AG04449 (cell line): ENCODE measurements at places on chromosomes 2 and 18.
A peak's percentile ranks its signal among the peaks of the same experiment; 100 is the strongest.

DNA sequence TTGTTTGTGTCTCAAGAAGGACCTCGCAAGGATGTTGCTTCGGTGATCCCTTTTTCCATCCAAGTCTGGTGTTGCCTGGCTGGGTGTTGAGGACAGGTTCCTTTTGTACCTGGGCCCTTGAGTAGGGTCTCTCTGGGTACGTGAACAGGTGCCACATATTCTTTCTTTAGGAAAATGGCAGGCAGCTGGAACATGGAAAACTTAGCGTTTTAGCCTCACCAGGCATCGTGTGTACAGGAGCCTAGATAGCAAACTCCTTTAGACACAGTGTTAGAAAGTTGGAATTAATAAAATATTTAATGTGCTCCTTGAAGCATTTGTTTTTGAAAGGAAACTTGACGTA, 54.3 kb upstream of the RBM44 start:
- DNase-seq, result no peak

- DNase-seq, result no peak
These were observed 63.1 kb downstream of the TNS1 start for GRCh38 chr2:217939629-217940245.

DNA sequence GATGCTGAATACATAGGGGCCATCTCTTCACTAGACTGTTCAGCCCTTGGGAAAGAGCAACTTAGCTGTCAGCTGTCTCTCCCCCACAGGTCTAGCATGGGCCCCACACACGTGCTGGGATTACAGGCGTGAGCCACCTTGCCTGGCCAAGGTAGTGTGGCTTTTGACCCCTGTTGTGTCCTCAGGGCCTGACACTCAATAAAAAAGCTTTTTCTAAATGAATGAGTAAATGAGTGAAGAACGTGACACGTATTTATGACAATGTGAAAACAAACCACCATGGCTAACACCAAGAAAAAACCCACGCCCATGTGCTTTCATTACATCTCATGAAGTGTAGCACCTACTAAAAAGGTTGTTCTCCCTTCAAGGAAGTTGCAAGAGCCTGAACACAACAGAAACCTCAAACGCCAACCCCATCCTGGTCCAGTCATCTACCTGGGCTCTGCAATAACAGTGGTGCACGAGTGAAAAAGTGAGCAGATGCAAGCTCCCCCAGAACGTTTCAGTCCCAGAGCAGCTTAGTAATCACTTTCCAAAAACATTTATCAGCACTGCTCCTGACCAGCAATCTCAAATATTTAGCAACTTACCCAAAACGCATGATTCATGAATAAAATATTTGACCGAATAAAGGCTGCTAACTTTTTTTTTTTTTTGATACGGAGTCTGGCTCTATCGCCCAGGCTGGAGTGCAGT, 3.4 kb downstream of the WDFY1 start:
- DNase-seq, result peak; percentile 33

- no peak for DNase-seq
These were observed 48.6 kb upstream of the GPR17 start for GRCh38 chr2:127597046-127597983.

DNA sequence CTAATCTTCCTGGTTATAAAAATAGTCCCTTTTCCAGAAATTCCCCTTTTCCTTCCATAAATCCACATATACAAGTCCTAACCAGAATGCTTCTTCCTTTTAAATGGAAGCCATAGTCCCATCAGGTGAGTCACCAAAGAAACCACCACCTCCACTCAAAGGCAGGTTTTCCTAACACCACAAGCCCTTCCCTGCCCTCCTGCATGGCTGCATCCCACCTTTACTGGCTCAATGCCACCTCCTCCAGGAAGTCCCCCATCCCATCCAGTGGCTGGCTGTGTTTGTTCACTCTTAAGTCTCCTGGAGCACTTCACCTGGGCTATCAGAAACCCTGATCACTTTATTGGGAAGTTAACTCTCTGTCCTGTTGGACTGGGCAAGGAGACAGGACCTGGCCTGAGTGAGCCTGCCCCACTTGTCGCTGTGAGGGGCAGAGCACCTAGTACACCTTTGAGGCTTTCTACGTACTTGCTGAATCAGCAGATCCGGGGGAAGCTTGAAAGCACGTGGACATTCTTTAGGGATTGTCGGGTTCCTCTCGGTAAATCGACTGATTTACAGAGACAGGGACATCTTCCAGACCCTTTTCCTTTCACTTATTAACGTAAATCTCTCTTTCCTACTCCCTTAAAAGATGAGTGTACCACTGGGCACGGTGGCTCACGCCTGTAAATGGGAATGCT, 71.0 kb downstream of the NGEF start:
- DNase-seq, result no peak

DNA sequence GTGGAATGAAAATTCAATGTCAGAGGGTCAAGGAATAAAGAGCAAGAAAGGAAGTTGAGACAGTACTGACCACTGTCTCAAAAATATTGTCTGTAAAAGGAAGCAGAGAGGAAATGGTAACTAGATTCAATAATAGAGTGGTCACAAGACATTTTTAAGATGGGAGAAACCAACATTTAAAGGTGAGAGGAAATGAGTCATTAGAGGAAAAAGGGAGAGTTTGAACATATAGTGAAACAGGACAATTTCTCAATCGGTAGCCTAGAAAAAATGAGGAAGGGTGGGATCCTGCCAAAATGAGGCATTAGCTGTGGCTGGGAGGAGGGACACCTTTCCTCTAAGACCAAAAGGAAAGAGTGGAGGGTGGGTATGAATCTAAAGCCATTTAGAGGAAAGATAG, 288.5 kb downstream of the SP3 start:
- no peak for DNase-seq

GRCh38 chr18:46070815-46071652, 1.0 kb downstream of the PSTPIP2 start:
- DNase-seq, result no peak

- no peak for DNase-seq
These were observed 4.1 kb downstream of the RHBDD1 start for GRCh38 chr2:226839951-226840350.

DNA sequence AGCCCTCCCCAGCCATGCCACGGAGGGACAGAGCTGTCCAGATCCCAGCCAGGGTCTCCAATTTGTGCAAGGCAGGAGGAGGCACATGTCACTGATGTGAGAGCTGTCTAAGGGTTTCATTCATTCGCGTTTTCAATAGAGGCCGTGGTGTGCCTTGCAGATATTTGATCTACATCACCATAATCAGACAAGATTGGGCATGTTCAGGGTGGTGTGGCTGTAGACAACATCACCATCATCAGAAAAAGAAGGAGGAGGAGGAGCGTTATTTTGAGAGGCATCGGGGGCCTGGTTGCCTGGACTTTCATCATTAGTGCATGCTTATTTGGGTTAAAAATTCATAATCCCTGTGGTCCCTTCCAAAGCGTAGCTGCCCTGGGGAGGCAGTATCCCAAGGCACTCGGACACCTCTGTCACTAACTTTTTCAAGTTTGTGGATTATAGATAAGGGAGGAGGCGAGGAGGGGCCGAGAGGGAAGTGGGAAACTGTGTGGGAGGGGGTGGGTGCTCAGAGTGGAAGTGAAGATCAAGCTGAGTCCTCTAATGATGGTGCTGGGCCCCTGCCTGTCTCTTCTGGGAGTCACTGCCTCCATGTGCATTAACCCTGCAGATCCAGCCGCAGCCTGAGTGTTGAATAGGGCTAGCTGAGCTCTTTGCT, 194.1 kb downstream of the CTIF start:
- DNase-seq, result no peak

DNA sequence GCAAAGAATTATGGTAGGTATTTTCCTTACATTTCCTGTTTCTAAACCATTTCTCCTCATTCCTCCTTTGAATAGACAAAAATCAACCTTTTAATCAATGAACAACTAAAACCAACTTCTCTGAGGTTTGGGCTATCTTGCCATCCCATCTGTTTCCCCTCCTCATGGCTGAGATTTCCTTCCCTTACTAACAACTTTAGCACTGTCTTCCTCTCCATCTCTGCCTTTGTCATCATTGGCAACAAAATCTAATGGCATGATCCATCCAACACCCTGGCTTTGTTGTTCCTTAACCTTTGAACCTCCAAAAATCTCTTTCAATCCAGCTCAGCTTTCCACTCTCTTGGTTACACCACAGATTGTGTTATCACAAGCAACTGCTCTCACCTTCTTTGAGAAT, 95.3 kb upstream of the FAM136A start:
- DNase-seq, result no peak

DNA sequence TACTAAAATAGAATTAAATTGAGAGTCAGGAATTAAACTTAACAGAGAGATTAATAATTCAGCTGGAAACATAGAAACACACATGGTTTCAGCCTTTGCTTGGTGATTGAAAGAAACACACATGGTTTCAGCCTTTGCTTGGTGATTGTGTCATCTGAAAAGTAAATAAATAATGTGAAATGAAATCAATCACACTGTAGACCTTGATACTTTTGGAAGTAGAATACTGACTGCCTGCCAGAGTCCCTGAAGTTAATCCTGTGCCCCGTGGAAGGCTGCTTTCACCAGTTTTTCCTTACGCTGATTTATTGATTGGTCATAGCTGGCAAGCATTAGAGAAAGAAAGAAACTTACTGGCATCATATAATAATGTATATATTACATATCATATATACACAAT, 1252.7 kb upstream of the FAM98A start:
- no peak for DNase-seq

GRCh38 chr2:177603181-177603580, 210.6 kb downstream of the AGPS start:
- no peak for DNase-seq

- DNase-seq, result no peak
These were observed 257.0 kb downstream of the DPP10 start for GRCh38 chr2:114699423-114699944.

DNA sequence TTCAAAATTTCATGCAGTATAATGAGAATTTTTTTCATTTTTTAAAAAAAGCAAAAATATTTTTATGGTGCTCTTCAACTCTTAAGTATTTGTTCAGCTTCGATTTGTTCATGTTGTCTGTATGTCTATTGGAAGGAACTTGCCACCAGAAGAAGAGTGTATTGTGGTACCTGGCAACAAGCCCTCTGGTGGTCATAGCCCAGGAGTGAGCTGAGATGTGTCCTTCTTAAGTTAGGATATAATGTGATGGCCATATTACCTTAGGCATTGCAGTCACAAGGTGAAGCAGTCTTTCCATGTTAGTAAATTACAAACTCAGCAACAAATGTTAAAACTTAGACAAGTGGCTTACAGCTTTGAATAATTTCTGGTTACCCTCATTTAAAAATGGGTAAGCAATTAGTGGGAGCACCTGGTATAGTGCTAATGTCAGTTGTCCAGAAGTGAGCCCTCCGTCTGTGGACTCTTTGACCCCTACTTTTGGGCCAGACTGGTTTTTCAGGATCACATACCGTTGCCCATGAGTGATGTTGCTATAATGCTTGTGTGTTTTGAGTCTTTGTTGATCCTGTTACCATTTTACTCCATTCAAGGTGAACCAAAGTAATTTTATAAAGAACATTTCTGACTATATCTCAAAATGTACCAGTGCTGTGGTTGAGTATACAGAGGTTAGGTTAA, 57.4 kb downstream of the MYO1B start:
- DNase-seq, result no peak

DNA sequence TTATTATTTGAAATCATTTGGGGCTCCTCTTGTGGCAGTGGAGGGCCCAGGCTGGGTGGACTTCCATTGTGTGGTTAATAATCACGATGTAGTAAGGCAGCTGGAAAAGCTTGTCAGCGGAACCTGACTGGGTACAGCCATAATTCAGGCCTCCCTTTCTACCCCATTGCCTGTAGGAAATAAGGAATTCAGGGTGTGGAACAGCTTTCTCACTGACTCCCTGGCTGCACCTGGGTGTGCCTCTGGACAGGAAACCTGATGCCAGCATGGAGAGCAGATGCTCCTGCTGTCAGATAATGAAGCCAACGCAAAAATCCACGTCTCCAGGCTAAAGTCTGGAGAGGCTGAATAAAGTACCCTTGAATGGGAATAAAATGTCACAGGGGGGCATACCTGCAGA, 44.2 kb downstream of the LYPD6B start:
- no peak for DNase-seq

- DNase-seq, result no peak
These were observed 59.8 kb downstream of the PMAIP1 start for GRCh38 chr18:59959606-59960005.

DNA sequence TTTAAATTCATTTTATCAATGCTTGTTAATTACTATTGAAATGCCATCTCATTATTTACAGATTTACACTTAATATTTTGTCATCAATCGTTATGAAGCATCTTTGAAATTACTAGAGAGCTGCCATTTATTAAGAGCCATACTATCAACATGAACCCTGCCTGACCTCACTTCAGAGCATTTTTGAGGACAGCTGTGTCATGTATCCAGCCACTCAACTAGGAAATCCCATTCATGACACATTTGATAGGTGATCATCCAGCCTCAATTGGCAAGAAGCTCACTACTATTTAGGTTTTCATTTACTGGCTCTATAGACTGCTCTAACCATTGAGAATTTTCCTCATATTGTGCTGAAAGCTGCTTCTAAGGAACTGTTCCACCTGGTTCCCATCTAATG, 40.6 kb upstream of the TLK1 start:
- no peak for DNase-seq

DNA sequence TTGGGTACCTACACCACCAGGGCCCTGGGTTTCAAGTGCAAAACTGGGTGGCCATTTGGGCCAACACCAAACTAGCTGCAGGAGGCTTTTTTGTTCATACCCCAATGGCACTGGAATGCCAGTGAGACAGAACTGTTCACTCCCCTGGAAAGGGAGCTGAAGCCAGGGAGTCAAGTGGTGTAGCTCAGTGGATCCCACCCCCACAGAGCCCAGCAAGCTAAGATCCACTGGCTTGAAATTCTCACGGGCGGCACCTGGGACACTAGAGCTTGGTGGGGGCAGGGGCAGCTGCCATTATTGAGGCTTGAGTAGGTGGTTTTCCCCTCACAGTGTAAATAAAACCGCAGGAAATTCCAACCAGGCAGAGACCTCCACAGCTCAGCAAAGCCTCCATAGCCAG, 46.0 kb upstream of the FAM110C start:
- no peak for DNase-seq

GRCh38 chr2:38415728-38416291, 38.7 kb upstream of the ATL2 start:
- DNase-seq, result no peak

- DNase-seq, result no peak
These were observed 82.3 kb downstream of the ARL4C start for GRCh38 chr2:234414596-234414995.

- DNase-seq, result peak; percentile 58
These were observed 164.3 kb downstream of the LTBP1 start for GRCh38 chr2:33111002-33111446.

DNA sequence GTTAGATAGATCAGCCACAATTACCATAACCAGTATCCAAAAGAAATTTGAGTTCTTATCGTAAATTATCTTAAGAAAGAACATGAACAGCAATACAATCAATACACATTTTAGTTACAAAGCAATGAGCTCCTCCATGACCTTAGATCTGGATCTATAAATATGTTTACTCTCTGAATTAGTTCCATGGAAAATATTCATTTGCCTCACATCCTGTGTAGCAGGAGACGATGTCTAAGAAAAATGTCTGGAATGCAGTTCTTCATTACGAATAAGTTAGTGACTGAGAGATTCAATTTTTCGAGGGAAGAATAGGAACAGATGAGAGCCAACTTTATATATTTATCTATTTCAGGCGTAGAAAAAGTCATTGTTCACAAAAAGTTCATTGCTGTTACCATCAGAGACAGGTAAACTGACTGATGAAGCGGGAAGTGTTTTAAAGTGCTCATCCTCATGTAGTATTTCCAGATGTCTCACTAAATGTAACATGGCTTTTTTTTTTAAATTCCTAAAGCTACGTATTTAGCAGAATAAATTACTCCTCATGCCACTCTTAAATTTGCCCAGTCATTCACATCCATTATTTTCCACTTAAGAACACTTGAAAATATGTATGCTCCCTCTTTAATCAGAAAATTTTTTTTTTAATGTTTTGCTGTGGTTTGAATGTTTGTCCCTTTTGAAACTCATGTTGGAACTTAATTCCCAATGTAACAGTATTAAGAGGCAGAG, 106.5 kb upstream of the SCN1A start:
- peak; percentile 60 for DNase-seq
